SJSA1 (cell line): ENCODE measurements at places on chromosomes 16 and 17. TPM values are rescaled to one million over a fixed set of nuclear protein-coding genes. Genes with fewer than 3 reads are reported as not detected.

The PRAC1 gene
- total RNA-seq = not detected in 2 replicates

The HP gene
- total RNA-seq = 0.29 and 0.91 TPM in 2 replicates

The SLC16A13 gene
- not detected in 2 replicates for total RNA-seq

DNA sequence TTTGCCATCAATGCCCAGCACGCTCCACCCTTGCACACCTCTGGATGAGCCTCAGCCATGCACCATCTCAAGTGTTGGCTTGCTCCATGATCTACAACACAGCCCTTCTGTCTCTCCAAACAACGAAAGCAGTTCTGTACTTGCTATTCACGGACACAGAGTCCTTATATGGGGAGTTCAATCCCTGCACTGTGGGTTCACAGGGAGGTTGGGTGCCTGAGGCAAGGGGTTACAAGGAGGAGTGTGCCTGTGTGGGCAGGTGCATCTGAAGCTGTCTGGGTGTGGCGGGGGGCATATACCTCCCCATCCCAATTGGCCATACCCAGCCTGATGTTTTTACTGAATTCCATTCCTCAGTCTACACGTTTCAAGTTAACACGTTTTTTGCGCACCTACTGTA, 5.6 kb downstream of the RUNDC3A start:
- H3K27ac ChIP-seq = no peak overlapping the region
- H3K27me3 ChIP-seq = peaks cover 64% of the 10 kb centered on the region
- no peak overlapping the region for H3K4me3 ChIP-seq
- peaks cover 5% of the 10 kb centered on the region; the same call in 1 of the 2 replicates for H3K4me1 ChIP-seq
- peaks cover 2% of the 10 kb centered on the region; the same call in 1 of the 2 replicates for H3K36me3 ChIP-seq
- no peak for DNase-seq

GRCh38 chr16:15865742-15866141, 8.9 kb upstream of the MYH11 start:
- peaks cover 47% of the 10 kb centered on the region for H3K36me3 ChIP-seq
- no peaks in the 10 kb centered on the region for H3K27me3 ChIP-seq
- no peak overlapping the region for H3K27ac ChIP-seq

- peak overlapping the region; percentile 91 for H3K27ac ChIP-seq
- no peaks in the 10 kb centered on the region for H3K27me3 ChIP-seq
- H3K4me3 ChIP-seq = no peak overlapping the region
- no peaks in the 10 kb centered on the region for H3K36me3 ChIP-seq
- peaks cover 46% of the 10 kb centered on the region for H3K4me1 ChIP-seq
- DNase-seq = no peak
Observed at GRCh38 chr17:68382582-68383085, 74.7 kb downstream of the WIPI1 start.

DNA sequence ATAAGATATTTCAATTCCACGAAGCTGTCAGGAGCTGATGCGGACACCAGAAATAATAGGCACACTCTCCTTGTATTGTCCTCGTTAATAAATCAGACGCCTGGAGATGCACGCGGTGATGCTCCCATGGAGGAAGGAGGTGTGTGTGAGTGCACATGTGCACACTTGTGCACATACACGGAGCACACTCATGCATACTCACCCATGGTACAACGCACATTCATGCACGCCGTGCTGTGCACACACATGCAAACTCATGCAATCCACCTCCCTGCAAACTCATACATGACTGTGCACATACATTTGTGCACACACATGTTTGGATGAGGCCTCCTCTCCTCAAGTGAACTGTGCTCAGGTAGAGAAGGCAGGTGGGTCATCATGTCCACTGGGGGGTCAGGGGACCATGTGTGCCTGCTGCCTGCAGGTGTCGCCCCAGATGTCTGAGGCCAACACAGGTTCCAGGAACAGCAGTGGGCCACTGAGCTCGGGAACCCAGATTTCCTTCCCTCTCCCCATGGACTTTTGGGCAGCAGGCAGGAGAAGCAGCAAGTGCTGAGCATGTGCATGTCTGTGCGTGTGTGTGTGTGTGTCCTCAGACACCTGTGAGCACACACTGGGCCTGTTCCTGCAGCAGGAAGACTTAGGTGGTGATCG, 165.3 kb downstream of the SDK2 start:
- no peak overlapping the region for H3K4me3 ChIP-seq
- H3K27ac ChIP-seq = no peak overlapping the region
- H3K4me1 ChIP-seq = no peaks in the 10 kb centered on the region
- no peak for DNase-seq
- H3K36me3 ChIP-seq = no peaks in the 10 kb centered on the region
- peaks cover 81% of the 10 kb centered on the region for H3K27me3 ChIP-seq

DNA sequence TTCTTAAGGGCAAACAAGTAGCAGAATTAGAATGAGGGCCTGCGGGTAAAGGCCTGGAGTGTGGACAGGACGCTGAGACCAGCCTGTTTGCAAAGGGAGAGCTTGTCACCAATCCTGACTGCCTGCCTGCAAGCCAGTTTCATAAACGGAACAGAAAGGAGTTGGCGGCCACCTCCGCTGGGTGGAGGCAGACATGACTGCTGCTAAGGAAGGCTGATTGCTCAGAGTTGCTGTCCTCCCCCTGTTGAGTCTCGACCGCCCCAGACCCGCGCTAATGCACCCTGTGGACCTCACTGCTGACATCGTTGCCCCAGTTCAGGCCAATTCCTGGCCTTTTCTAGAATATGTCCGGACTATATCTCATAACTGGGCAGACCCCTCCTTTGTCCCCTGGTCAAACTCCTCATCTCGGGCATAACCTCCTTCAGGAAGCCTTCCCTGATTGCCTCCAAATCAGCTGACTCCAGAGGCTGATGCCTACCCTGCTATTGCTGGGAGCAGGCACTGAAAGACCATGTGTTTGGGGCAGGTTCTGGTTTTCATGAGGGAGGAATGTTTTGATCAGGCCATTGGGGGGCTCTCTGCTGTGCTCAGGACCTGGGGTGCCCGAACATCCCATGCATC, 153.0 kb upstream of the CIBAR2 start:
- H3K27ac ChIP-seq = no peak overlapping the region
- H3K4me1 ChIP-seq = no peaks in the 10 kb centered on the region
- DNase-seq = no peak
- H3K36me3 ChIP-seq = no peaks in the 10 kb centered on the region
- no peak overlapping the region for H3K4me3 ChIP-seq

GRCh38 chr17:30520436-30520835, 43.2 kb downstream of the GOSR1 start:
- no peak overlapping the region for H3K4me3 ChIP-seq
- H3K27me3 ChIP-seq = no peaks in the 10 kb centered on the region
- peaks cover 51% of the 10 kb centered on the region for H3K36me3 ChIP-seq
- H3K4me1 ChIP-seq = peaks cover 20% of the 10 kb centered on the region
- peak overlapping the region; percentile 96 for H3K27ac ChIP-seq

- H3K4me1 ChIP-seq = peaks cover 19% of the 10 kb centered on the region
- peak; percentile 26 for DNase-seq
- peak overlapping the region; percentile 83 for H3K4me3 ChIP-seq
- 0 out of 2 replicates have a peak overlapping the region, but pooled peaks have one; percentile 0 for H3K27ac ChIP-seq
Observed at GRCh38 chr16:1309888-1310831, 724 bp downstream of the UBE2I start.

GRCh38 chr16:66039793-66040192, 326.7 kb upstream of the CDH5 start:
- H3K36me3 ChIP-seq = no peaks in the 10 kb centered on the region
- DNase-seq = no peak
- no peak overlapping the region for H3K4me3 ChIP-seq
- peaks cover 11% of the 10 kb centered on the region for H3K4me1 ChIP-seq
- H3K27ac ChIP-seq = no peak overlapping the region
- H3K27me3 ChIP-seq = no peaks in the 10 kb centered on the region

DNA sequence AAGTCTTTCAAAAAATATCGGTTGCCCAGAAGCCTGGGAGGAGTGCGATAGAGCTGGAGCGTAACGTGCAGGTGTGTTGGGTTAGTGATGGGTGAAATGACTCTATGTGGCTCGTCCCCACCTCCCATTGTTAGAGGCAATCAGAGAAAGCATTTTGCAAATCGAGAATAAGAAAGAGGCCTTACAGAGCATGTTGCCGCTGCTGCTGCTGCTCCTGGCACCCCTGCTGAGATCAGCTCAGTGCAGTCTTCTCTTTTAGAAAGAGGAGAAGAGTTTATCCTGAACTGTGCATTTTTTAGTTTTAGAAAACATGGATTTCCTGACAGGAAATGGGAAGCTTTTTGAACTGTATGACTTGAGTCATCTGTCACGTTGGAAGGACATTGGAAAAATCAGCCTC, 774.5 kb upstream of the RBFOX1 start:
- no peaks in the 10 kb centered on the region for H3K27me3 ChIP-seq
- no peaks in the 10 kb centered on the region for H3K36me3 ChIP-seq
- DNase-seq = no peak
- H3K4me3 ChIP-seq = no peak overlapping the region

DNA sequence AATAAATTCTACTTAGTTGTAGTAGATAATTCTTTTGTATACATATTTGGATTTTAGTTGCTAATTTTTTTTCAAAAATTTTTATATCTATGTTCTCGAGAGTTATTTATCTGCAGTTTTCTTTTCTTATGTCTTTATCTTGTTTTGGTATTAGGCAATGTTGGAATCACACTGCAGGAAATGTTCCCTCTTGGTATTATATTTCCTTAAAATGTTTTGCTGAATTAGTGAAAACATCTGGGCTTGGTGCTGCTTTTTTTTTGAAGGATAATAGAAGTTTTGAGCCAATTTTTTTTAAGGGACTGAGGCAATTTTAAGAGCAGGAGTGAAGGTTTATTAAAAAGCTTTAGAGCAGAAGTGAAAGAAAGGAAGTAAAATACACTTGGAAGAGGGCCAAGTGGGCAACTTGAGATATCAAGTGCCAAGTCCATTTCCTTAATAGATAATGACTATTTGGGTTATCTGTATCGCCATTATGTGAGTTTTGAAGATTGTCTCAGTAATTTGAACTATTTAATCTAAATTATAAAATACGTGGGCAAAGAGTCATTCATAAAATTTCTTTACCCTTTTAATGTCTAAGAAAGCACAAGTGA, 1390.1 kb upstream of the CDH8 start:
- H3K27ac ChIP-seq = no peak overlapping the region
- no peaks in the 10 kb centered on the region for H3K27me3 ChIP-seq
- no peak overlapping the region for H3K4me3 ChIP-seq

DNA sequence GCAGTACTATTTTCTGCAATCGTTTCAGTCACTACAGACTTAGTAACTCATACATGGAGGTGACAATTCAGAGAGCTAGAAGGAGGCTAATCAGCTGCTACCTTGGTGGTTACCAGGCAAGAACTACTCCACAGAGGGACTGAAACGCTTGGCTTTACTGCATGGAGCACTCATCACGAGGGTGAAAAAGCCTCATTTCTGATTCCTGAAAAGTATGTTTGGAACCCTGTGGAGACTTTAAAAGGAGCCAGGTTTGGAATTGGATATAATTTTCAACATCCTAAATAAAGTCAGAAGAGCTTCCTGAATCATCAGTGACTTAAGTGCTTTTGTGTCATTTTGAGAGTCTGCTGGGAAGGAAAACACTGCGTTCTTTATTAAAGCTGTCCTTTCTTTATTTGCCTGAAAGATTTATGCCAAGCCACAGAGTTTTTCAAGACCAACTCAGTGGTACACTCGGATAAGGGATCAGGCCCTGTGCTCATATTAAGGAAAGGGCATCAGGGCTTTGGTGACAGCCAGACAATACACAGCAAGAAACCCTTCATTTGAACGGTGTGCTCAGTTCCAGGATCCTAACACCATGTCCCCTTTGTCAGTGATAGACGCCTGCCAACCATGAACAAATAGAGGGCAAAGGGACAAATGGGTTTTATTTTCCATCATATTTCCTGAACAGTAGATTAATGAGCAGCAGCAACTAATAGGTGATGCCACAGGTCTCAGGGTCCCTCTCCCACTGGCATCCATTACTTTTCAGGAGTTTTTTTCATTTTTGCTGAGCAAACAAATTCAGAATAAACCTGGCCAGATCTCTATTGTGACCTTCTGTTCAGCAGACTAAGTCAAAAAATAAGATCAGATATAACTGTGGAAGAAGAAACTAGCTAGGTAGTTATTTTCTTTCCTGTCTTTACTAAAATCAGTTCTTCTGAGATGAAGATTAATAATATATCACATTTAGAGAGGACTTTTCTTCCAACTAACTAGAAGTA, 80.5 kb upstream of the CLEC18B start:
- peaks cover 10% of the 10 kb centered on the region for H3K4me1 ChIP-seq
- H3K36me3 ChIP-seq = peaks cover 38% of the 10 kb centered on the region
- no peaks in the 10 kb centered on the region; the same call in 1 of the 2 replicates for H3K27me3 ChIP-seq
- no peak overlapping the region for H3K4me3 ChIP-seq
- no peak for DNase-seq
- no peak overlapping the region for H3K27ac ChIP-seq

GRCh38 chr16:8986111-8986510, 22.4 kb upstream of the USP7 start:
- H3K27ac ChIP-seq = no peak overlapping the region
- H3K36me3 ChIP-seq = no peaks in the 10 kb centered on the region
- H3K27me3 ChIP-seq = no peaks in the 10 kb centered on the region

DNA sequence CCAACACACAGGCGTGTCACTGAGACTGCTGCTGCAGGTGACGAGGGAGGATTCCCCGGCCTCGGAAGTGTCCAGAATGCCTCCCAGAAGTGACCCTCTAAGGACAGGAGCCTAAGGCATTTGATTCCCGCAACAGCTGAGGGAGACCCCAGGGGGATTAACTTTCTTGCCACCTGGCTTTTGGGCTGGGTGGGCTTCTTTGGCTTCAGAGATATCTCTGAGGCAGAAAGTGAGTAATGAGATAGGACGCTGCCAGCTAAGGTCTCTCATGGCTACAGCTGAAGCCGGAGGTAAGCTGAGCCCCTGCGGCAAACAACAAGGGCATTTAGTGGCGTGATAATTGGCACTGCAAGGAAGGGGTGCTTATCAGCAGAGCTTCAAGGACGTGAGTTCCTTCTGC, 17.0 kb downstream of the DRC3 start:
- H3K4me1 ChIP-seq = peaks cover 13% of the 10 kb centered on the region
- no peak overlapping the region for H3K27ac ChIP-seq
- H3K4me3 ChIP-seq = no peak overlapping the region
- no peaks in the 10 kb centered on the region for H3K27me3 ChIP-seq

DNA sequence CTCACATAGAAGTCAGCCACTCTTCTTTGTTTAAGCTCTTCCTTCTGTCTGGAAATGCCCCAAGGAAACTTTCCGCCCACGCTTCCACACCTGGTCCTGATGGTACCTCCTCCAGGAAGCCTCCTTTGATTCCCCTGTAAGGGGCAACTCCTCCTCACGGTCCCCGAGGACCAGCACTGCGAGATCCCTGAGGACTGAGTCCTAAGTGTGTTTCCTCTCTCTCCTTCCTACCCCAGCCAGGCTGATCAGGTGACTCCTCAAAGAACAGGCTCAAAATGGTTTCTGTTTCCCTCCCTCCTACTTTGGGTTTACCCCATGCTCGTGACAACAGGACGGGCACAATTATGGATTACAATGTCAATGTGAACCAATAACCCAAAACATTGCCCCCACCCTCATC, 63.0 kb upstream of the MED9 start:
- H3K27me3 ChIP-seq = no peaks in the 10 kb centered on the region
- peak overlapping the region; percentile 91 for H3K27ac ChIP-seq
- peaks cover 62% of the 10 kb centered on the region for H3K4me1 ChIP-seq
- peak overlapping the region; percentile 20 for H3K4me3 ChIP-seq
- no peak for DNase-seq

DNA sequence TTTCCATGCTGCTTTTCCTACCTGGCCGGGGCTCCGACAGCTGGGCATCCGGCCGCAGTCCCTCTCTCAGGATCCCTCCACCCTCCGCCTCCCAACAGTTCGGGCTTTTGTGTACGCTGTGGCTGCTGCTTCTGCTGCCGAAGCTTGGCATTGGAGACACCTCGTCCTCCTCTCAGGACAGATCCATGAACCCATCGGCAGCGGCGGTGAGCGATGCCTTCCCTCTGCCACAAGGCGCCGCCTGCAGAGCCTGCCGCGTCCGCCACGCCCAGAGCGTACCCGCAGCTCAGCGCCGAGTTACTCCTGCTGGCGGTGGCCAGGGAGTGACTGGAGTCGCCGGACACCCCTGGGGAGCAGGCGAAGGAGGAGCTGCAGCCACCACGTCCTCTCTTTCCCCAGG, 2032.8 kb downstream of the TP53TG3F start:
- no peak for DNase-seq
- H3K4me3 ChIP-seq = no peak overlapping the region
- H3K27ac ChIP-seq = no peak overlapping the region
- no peaks in the 10 kb centered on the region for H3K27me3 ChIP-seq
